ENCODE measurements at places on chromosomes 7 and 10.

DNA sequence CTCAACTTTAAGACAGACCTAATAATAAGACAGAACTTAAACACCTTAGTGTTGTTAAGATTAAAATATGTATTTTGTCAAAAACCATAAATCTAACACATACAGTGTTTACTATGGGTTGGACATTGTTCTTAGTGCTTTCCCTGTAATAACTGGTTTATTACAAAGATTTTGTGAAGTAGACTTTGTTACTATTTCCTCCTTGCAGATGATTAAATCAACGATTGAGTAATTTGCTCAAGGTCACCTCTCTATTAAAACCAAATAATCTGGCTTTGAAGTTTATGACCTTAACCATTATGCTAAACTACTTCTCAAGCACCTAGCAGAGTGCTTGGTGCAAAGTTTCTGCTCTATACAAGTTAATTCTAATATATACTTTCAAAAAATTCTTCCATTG lies 102.7 kb upstream of the FAM3C start:
- DNase-seq, result no peak

DNA sequence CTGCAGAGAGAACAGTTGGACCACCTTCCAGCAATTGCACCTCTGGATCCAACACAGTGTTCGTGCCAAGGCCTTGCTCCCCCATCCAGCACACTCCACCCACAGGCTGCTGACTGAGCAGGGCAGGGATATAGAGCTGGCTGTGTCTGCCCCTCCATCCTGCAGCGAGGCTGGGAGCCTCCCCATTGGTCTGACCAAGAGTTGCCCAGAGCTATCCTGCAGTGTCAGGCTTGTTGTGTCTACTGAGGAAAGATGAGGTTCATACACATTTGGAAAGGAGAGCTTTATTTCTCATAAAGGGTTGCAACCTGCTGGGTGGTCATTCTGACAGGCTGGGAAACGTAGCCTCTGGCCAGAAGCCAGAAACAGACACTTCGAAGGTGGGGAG lies 27.1 kb downstream of the PRF1 start:
- DNase-seq, result no peak

- no peak for DNase-seq
Measured at GRCh38 chr7:34198231-34198641, 292.9 kb downstream of the BMPER start.

GRCh38 chr10:113305871-113306270 lies 247.0 kb upstream of the HABP2 start:
- DNase-seq, result no peak

DNA sequence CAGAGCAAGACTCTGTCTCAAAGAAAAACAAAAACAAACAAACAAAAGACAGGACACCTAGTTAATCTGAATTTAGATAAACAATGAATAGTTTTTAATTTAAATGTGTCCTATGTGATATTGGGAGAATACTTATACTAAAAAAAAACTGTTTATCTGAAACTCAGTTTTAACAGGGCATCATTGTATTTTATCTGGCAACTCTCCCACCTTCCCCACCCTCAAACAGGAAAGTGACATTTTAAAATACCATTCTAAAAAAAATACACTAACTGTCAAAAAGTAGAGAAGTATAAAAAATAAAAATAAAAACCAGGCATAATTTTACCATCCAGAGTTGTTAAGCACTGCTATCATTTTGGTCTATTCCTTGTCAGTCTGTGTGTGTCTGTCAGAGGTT lies 119.0 kb downstream of the RTKN2 start:
- no peak for DNase-seq

GRCh38 chr10:14583252-14583651 lies 191.4 kb downstream of the FAM107B start:
- peak; percentile 55 for DNase-seq

- no peak for DNase-seq
Measured at GRCh38 chr10:91613411-91614187, 19.3 kb downstream of the PPP1R3C start.

DNA sequence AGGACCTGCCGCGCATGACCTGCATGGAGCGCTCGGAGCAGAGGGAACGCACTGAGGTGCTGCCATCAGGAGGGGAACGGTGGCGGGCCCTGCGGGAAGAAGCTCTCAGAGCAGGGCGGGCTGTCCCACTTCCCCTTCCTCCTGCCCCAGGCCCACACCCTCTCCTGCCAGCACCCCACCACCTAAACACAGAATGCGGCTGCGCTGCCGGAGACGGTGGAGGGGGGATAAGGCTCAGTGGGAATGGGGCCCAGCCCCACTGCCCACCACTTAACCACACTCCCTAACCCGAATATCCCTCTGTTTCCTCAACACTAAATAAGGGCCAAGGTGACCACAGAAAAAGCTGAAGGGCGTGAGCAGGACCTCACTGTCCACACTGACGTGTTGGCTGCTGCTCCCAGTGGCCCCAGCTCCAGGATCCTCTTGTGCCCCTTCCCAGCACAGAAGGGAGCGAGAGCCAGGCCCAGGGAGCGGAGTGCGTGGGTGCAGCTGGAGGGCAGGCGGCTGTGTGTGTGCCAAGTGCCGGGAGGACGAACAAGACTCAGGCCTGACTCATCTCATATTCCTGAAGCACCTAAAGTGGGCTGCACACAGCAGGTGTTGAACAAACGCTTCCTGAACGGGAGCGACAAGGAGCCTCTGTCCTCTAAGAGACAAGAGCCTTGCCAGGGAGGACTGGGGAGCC lies 116.8 kb downstream of the MAD1L1 start:
- no peak for DNase-seq

- no peak for DNase-seq
Measured at GRCh38 chr10:17758200-17758599, 6.2 kb downstream of the TMEM236 start.

- no peak for DNase-seq
Measured at GRCh38 chr7:101891936-101892640, 74.7 kb downstream of the CUX1 start.

GRCh38 chr7:143372070-143372469 lies 9.1 kb upstream of the ZYX start:
- no peak for DNase-seq
